ENCODE measurements at places on chromosomes 1 and 21.

GRCh38 chr1:119960501-119960900, 64.2 kb upstream of the ADAM30 start:
- DNase-seq = no peak

DNA sequence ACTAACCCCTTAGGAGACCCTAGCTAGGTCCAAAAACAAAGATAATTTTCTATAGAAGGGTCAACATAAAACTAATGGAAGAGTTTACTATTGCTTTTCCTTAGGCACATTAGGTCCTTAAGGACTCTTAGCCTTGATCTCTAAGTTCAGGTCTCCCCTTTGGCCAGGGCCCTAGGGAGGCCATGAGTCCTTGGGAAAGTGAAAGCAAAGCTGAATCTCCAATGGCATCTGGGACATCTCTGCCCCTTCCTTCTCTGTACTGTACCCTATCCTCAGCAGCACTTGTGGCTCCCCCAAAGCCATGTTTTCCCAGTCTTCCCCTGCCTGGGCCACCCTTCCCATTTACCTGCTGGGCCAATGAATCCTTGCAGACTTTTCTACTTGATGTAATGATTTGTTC, 14.3 kb downstream of the IER5 start:
- DNase-seq = no peak

- DNase-seq = no peak
Measured at GRCh38 chr1:245589316-245589715, 434.5 kb downstream of the KIF26B start.

GRCh38 chr21:45162809-45163208, 88.4 kb downstream of the ADARB1 start:
- DNase-seq = no peak

DNA sequence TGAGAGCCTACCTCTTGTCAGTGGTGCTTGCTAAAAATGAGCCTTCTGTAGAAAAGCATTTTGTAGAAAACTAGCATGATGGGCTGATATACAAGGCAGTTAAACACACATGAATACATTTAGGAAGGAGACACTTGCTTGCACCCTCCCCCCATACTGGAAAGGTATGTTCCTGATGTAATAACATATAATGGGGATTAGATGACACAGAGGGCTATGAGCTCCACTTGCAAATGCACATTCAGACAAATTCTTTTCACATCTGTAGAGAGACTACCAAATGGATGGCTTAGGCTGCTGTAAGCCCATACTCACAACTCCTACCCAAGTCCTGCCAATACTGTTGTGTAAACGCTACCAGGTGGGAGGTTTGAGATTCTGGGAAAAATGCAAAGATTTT, 634.0 kb downstream of the SMYD3 start:
- DNase-seq = no peak

DNA sequence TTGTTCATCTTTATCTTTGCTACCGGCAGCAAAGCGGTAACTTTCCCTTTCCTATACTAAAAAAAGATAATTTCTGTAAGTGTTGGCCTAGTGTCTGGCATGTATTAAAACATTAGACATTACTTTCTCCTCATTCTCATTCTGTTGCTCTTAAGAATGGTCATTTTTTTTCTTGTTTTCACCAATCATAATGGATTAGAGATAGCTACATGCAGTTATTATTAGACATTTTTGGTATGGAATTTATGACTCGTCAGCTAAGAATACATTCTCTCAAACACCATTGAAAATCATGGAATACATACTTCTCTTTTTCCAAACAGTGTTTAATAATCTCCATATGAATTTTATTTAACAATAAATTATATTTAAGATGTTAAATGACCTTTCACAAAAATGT, 1154.6 kb downstream of the BRINP3 start:
- DNase-seq = no peak

DNA sequence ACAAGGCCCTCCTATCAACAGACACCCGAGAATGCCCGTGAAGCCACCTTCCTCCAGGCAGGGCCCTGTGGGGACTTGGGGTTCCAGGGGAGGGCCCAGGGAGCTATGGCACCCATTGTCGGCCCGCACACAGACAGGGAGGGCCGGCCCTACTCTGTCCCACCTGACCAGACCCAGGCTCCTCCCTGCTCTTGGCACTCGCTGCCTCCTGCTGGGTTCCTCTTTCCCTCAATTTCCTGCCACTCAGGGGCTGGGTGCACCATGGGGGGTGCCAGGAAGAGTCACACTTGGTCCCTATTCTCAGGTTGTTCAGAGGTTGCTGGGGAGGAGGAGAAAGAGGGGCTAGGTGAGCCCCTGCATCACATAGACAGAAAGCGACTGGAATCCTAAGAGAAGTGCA, 8.0 kb upstream of the OXCT2 start:
- DNase-seq = no peak

DNA sequence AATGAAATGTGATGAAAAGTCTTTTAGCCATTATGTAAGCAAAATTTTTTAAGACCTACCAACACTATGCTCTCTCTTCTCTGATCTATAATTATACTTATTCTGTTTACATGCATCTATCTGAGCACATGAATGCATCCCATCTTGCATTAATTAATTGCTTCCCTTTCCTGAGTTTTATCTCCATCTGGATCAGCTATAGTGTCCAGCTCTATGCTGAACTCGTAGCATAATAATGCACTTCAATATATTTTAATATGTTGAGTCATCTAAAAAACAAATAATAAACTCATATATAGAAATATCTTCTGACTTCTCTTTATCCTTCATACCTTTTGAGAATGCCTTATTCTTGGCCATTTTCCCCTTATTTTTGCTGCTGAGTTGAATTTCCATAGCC, 1097.8 kb downstream of the TTLL7 start:
- DNase-seq = no peak

DNA sequence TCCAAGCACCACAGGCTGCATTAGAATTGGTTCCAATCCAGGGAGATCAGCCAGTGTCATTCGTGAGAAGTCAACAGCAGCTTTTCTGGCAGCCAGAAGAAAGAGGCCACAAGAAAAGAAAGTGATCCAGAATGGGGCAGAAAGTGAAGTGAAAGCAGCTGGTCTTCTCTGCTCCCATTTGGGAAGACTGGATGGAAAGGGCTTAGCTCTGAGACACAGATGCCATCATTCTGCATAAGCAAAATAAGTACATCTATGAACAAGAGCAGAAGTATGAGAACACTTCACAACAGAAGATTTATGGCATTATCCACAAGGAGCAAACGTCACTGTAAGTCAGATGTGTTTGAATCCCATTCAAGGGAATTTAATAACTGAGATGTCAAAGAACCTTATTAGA, 326.5 kb upstream of the ESRRG start:
- no peak for DNase-seq

DNA sequence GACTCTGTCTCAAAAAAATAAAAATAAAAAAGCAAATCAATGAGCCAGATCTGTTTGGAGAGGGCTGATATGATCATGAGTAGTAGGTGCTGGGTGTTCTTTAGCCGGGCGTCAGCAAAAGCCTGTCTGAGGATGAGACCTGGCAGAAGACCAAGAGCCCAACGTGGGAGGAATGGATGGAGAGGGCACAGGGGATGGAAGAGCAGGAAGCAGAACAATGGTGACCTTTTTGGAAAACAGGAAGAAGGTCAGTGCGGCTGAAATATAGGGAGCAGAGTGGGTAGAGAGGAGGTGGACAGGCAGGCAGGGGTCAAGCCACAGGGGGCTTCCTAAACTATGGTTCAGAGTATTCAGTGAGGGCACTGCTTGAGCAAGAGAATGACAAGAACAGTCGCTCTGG, 30.9 kb downstream of the VWA5B1 start:
- no peak for DNase-seq

DNA sequence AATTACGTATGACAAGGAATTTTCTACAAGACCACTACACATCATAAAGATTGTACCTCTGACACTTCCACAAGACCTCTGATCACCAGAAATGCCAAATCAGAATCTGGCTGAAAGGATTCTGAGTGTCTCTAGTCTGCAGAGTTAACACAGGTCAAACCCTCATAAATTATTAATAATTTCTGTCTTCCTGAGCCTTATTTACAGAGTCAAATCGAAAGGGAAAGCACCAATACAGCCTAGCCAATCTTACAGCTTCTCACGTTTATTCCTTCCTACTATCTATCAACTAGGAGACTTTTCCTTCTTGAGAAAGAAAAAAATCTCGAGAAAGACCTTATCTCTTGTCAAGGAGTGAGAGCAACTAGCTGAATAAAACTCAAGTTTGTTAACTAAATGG, 2151.6 kb downstream of the MRPL39 start:
- no peak for DNase-seq

DNA sequence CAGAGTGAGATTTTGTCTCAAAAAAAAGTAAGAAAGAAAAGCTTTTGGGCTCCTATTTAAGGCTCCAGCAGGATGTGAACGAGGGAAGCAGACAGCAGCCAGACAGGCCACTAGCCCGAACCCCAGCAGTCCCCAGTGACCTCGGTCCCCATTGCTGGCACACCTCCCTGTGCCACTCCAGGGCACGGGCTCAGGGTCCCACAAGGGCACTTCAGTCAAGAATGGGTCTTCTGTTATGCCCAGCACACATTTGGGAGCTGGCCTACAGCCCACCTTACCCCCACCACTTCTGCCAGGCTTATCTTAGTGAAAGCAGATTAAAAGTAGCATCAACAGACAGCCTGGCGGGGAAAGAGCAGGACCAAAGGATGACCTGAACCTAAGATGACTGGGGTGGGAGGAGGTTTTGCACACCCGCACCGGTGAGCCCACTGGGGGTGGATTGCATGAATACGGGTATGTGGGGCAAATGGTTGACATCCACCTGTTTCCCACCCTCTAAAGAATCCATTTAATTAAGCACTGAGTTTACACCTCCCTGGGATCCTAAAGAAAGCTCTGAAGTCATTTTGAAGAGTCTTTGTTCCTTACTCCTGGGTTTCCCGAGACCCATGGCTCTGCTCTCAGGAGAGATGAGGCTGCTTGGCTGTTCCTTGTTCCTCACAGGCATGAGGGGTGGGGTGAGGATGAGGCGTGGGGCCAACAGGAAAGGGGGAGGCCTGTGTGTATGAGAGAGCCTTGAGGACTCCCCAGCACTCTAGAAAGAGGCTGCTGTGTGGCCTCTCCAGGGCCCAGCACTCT, 4.7 kb downstream of the CHI3L1 start:
- no peak for DNase-seq

DNA sequence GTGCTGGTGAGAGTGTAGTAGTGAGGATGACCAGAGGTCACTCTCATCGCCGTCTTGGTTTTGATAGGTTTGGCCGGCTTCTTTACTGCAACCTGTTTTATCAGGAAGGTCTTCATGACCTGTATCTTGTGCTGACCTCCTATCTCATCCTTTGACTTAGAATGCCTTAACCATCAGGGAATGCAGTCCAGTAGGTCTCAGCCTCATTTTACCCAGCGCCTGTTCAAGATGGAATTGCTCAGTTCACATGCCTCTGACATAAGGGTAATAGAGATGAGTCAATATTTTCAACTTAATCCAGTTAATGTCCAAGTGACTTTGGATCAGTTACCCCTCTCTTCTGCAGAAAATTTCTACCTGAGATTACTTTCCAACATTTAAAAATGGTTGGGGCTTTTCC, 4.6 kb downstream of the NID1 start:
- no peak for DNase-seq

GRCh38 chr1:242522996-242523718, 1.3 kb downstream of the PLD5 start:
- DNase-seq = no peak

DNA sequence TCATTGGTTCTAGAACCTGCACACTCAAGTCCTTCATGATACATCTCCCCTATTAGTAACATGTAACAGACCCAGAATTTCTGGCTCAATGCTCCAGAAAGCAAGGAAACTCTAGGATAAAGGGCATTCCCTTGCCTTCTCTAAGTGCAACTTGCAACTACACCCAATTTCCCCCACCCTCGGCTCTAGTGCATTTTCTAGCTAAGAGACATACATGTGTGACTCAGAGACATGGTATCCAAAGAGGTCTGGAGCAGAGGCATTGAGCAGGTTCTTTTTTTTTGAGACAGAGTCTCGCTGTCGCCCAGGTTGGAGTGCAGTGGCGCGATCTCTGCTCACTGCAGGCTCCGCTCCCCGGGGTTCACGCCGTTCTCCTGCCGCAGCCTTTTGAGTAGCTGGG, 132.9 kb downstream of the ZC3H11B start:
- DNase-seq = no peak

GRCh38 chr1:38788341-38789336, 70.9 kb downstream of the RRAGC start:
- DNase-seq = no peak

DNA sequence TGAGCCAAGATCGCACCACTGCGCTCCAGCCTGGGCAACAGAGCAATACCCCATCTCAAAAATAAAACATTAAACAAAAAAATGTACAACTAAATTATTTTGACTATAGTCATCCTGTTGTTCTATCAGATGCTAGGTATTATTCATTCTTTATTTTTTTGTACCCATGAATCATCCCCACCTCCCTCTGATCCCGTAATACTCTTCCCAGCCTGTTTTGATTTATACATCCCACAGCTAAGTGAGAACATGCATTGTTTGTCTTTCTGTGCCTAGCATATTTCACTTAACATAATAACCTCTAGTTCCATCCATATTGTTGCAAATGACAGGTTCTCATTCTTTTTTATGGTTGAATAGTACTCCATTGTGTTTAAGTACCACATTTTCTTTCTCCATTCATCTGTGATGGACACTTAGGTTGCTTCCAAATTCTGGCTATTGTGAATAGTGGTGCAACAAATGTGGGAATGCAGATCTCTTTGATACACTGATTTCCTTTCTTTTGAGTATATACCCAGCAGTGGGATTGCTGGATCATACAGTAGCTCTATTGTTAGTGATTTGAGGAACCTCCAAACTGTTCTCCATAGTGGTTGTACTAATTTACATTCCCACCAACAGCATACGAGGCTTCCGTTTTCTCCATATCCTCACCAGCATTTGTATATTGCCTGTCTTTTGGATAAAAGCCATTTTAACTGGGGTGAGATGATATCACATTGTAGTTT, 84.4 kb downstream of the MACF1 start:
- no peak for DNase-seq

- no peak for DNase-seq
Measured at GRCh38 chr1:236727521-236727920, 41.2 kb downstream of the ACTN2 start.

GRCh38 chr1:150444232-150444631, 43.0 kb upstream of the TARS2 start:
- no peak for DNase-seq

GRCh38 chr1:231527586-231528171, 790 bp upstream of the TSNAX start:
- no peak for DNase-seq

DNA sequence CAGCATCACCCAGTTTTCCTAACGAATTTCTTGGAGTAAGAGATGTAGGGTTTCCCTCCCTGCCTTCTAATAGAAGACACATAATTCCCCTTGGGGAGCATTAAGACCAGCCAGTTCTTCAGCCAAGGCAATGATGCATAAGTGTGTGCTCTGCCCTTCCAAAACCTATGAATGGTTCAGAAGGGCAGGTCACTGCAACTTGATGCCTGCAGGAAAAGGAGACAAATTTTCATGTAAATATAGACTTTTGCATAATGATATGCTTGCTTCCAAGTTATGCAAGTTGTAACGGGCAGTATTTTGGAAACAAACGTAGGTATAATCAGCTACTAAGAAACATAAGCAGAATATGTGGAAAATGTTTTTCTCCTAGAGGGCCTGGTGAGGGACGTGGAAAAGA, 31.6 kb downstream of the PTGS2 start:
- no peak for DNase-seq

- DNase-seq = no peak
Measured at GRCh38 chr1:31302709-31303441, 6.0 kb downstream of the ZCCHC17 start.

- no peak for DNase-seq
Measured at GRCh38 chr1:201606623-201607022, 67.7 kb downstream of the NAV1 start.
